ENCODE measurements at places on chromosomes 2 and 18.
A peak's percentile ranks its signal among the peaks of the same experiment; 100 is the strongest.

- no peak for DNase-seq
Observed at GRCh38 chr2:236366049-236366387, 101.8 kb upstream of the ASB18 start.

DNA sequence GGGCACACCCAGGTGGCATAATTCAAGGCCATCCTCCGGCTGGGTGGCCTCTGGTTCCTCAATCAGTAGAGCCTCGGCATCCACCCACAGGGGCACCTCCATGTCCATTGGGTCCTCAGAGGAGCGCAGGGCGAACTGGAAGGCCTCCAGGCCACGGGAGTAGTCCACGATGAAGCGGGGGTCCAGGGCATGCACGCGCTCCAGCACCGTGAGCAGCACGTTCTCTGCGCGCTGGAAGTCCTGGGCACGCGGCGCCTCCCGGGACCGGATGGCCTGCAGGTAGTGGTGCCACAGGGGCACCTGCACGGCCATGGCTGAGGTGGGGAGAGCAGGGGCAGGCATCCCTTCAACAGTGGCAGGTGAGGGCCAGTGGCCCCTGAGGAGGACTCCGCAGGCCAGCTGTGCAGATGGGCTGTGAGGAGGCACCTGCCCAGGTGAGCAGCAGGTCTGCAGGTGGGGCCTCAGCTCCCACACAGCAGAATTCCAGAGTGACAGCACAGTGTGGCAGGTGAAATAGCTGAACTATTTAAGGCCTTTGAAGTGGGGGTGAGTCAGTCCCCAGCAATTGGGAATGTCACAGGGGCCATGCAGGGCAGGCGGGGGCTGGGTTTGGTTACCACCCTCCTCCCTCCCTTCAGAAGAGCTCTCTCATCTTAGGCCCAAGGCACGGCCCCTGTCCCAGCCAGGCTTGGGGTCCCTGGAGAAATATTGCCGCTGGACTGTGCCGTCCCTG, at the start of gene MAB21L4:
MAB21L4 (minus strand) TSS at position 501 of the 733 bp plus-strand sequence; CDS start at position 342, 159 bp downstream.
- DNase-seq, result no peak

DNA sequence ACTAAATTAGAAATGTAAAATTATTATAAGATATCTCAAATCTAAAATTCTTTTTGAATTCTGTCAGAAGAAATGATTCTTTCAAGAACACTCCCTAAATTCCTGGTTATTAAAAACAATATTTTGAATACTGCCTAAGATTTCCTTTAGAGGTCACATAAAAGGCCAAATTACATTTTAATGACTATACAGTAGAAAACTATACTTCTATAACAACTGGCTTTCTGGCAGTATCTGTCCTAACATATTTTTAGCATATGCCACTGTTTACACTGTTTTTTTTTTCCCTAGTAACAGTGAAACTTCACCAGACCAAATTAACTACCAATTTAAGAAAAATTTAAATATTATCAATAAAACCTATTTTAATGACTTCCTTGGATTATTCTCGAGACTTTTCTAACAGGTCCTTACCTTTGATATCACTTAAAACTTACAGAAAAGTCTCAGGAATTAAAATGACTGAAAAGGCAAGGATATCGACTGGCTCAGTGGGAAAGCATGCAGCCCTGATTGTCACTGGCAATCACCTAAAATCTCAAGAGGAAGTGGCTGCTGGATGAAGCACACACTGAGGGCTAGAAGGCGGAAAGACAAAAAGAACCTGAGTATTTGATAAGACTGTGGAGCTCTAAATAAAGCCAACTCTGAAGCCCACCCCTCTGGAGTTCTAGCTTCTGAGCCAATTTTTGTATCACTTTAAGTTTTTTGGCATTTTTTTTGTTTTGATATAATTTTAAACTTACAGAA, 59.6 kb downstream of the SPIRE1 start:
- peak; percentile 44 for DNase-seq

DNA sequence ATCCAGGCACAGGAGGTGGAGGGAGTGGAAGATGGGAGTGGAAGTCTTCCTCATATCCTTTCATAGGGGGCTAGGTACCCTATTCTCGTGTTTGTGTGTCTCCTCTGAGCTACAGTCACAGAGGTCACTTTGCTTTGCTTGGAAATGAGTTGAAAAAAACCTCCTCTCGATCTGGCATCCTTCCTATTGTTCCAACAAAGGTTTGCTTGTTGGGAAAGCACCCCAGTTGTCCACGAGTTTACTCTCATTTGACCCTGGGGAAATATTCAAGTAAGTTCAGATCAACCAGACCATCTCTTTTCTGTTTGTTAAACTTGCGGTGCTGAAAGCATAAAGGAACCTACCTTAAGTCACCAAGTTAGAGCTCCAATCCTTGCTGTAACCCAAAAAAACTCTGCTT, 59.3 kb downstream of the ARHGEF33 start:
- no peak for DNase-seq

All from fibroblast of pulmonary artery (primary cell).